H1 (cell line): ENCODE measurements at places on chromosomes 5 and 9.

GRCh38 chr5:98735806-98736507, 37.5 kb upstream of the RGMB start:
- DNase-seq = no peak

DNA sequence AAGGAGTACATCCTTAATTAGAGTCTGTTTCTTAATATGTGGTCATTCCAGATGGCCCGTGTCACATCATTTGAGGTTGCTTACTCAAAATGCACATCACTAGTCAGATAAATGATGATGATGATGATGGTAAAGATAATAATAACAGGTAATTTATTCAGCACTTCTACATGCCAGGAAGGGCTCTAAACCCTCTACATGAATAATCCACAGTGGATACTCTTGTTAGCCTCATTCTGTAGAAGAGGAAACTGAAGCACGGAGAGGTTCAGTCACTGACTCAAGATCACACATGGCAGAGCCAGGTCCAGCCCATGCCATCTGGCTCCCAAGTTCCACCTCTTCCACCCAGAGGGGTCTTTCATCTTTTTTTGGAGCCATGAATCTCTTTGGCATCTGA, 11.7 kb downstream of the SH3PXD2B start:
- DNase-seq = no peak

GRCh38 chr9:134386951-134387831, 60.9 kb downstream of the RXRA start:
- no peak for DNase-seq

DNA sequence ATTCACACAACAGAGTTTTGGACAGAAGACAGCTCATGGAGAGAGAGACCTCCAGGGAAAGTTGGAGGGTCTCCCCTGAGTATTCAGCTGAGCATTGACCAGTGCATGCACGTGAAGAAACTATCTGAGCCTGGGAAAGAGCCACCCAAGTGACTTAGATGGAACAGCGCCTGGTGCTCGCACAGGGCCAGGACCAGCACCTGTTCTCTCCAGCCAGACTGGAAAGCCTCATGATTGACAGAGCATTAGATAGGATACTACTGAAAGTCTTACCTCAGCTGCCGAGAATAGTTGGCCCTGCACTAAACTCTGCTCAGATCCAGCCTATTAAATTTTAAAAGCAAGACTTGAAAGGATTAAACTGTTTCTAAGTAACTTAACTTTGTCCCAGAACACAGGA, 28.3 kb upstream of the NEURL1B start:
- DNase-seq = no peak

GRCh38 chr5:96942911-96943310, 7.0 kb downstream of the LNPEP start:
- DNase-seq = no peak

GRCh38 chr9:89621031-89621430, 16.2 kb downstream of the GADD45G start:
- DNase-seq = no peak

DNA sequence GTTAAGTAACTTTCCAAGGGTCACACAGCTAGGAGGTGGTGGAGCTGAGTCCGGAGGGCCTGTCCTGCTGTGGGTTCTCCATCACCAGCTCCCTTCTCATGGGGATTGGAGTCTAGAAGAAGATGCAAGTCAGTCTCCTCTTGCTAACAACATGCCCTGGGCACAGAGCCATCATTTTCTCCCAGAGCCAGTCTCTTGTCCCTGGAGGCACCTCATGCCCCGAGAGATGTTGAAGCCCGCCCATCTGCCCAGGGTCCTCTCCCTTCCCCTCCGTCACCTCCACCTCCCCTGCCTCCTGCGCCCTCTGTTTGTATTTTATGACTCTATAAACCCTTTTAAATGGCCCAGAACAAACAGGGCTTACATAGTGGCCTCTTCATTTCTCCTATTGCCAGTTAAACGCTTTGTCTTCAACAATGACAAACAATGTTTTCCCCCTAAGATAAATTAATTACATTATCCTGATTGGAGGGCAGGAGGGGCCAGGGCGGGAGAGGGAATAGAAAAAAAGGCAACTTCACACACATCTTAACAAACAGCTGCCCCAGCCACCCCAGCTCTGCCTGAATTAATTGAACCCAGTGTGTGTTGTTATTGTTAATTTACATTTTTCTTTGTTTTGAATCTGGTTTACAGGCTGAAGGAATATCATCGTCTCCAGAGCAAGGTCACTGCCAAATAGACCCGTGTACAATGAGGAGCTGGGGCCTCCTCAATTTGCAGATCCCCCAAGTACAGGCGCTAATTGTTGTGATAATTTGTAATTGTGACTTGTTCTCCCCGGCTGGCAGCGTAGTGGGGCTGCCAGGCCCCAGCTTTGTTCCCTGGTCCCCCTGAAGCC, 55.8 kb downstream of the ASS1 start:
- DNase-seq = no peak

GRCh38 chr5:14696057-14696456, 31.5 kb downstream of the OTULIN start:
- no peak for DNase-seq

DNA sequence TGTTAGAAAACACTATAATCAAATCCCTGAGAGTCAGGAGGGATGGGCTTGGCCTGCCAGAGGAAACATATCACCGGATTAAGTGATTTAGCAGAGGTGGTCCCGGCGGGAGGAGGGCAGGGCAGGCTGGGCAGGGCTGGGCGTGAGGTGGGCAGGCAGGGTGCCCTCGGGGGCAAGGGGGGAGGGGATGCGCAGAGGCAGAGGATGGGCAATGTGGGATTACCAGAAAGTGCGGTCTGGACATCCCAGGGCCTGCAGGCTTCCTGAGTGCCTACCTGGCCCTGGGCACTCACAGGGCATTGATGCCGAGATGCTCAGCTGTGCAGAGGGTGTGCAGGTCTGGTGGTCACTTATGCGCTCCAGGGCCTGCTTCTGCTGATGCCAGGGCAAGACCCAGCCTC, 115.2 kb downstream of the ADAMTS2 start:
- DNase-seq = no peak

GRCh38 chr5:51181208-51181894, 201.9 kb upstream of the ISL1 start:
- DNase-seq = no peak

DNA sequence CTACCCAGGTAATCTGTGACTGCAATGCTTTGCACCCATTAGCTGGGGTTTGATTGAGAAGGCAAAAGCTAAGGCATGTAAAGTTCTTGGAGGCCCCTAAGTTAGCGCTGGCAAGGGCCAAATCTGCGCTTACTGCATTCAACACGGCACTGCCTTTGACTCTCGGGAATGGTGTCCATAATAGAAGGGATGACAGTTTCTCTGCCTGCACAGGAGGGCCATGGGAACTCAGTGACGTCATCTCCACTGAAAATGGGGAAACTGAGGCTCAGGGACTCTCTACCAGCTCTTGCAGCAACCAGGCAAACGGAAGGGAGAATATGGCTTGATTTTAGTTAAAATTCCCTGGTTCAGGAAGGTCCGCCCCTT, 487 bp downstream of the SPATA24 start:
- no peak for DNase-seq

- no peak for DNase-seq
These were observed 32.0 kb upstream of the TTLL11 start for GRCh38 chr9:122125158-122125508.

DNA sequence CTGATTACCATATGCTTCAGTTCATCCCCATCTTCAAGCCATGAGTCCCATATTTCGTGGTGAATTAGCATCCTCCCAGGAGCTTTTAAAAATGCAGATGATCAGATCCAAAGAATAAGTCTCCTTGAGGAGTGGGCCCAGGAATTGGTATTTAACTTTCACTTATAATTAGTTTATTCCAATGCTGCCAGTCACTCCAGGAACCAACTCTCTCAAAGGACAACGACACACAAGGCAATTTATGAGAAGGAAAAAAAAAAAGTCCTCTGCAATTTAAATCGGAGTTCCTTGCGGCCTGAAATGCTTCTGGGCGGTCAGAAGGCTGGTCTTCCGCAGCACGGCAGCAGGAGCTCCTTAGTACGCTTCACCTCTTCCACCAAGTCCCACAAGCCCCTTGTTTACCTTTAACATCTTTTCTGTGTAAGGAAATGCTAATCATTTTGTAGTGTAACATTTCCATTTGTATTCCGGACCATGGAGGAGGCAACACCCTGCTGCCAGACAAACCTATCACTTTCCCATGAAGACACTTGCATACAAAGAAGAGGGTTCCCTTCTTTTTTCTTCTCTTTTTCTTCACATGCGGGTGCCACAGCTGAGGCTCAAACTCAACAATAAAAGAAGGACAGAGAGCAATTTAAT, 16.3 kb upstream of the KCNV2 start:
- DNase-seq = no peak

GRCh38 chr5:82403724-82404123, 125.6 kb upstream of the RPS23 start:
- no peak for DNase-seq

DNA sequence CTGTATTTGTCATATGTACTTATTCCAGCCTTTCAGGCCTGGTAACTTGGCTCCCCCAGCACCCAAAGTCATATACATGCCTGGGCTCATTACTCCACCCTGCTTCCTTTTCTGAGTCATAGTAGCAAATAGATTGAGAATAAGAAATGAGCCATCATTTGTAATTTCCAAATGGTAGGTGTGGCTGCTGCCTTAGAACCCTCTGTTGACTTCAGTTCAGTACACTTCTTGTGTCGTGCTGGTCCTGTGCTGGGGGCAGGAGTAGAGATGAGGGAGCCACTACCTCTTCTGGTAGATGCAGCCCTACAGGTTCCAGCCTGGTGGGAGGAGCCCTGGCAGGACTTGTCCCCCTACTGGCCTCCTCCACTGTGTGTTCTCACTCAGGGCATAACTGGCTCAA, 11.1 kb downstream of the GM2A start:
- no peak for DNase-seq
